Stimulated activated CD4-positive, alpha-beta T cell treated with anti-CD3 and anti-CD28 coated beads, Interleukin-2, amount 100 ng/mL, for 4 hours (primary cell): ENCODE measurements at places on chromosomes 3 and 15.

DNA sequence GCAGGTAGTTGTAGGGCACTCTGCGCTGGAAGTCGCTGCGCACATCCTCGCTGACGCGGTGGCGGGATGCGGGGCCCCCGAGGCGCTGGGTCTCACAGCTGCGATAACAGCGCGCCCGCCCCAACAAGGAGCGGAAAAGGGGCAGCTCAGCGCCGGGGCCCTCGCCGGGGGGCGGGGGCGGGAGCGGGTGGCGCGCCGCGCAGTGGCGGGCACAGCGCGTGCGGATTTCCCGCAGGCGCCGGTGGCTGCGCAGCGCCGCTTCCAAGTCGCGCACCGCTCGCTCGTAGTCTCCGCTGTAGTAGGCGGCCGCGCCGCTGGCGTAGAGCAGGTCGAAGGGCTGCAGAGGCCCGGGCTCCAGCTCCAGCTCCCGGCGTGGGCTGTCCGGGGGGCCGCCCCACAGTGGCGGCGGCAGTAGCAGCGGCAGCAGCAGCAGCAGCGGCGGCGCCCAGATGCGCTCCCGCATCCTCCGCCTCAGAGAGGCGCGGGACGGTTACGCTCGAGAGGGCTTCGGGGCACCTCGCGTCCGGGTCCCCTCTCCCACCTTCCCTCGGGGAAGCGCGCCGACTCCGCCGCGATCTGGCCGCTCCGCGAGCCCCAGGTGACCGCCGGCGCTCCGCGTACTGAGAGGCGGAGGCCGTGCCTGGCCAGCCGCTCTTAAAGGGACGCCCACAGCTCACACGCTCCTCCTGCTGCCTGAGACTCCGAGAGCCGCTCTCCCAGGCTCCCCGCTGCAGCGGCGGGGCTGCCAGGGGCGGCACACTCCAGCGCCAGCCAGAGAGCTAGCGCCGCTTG, at the start of gene P3H2:
TSS of gene P3H2 (minus strand) at position 629 of the 792 bp plus-strand sequence. CDS start at position 463, 166 bp downstream.
- DNase-seq = no peak

- DNase-seq = no peak
Observed at GRCh38 chr3:134369861-134370596, 4.2 kb downstream of the AMOTL2 start.

GRCh38 chr3:31892500-31892899, 88.6 kb downstream of the OSBPL10 start:
- no peak for DNase-seq

GRCh38 chr3:172320468-172320867, 127.8 kb downstream of the GHSR start:
- DNase-seq = no peak

- no peak for DNase-seq
Observed at GRCh38 chr15:101803676-101804075, 367 bp downstream of the OR4F6 start.

DNA sequence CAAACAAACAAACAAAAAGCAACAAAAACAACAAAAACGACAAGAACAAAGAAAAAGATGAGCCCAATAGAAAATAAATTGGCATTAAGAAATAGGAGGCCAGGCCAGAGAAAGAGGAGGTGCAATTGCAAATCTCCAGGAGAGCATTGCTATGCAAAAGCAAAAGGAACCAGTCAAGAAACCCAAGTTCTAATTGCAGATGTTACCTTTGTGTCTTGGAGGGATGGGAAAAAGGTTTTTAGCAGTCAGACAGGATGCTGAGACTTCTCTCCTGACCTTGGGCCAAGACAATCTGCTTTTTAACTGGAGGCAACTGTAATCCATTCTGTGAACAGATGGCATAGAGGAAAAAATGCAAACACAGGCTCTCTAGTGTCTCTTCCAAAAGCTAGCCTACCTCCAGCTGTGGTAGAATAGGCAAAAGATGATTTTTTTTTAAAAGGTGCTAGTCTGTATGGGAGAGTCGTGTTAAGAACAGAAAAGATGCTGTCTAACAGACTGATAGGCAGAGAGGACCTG, 56.4 kb downstream of the LSAMP start:
- DNase-seq = no peak

- DNase-seq = no peak
Observed at GRCh38 chr3:8455526-8456411, 45.9 kb upstream of the LMCD1 start.

DNA sequence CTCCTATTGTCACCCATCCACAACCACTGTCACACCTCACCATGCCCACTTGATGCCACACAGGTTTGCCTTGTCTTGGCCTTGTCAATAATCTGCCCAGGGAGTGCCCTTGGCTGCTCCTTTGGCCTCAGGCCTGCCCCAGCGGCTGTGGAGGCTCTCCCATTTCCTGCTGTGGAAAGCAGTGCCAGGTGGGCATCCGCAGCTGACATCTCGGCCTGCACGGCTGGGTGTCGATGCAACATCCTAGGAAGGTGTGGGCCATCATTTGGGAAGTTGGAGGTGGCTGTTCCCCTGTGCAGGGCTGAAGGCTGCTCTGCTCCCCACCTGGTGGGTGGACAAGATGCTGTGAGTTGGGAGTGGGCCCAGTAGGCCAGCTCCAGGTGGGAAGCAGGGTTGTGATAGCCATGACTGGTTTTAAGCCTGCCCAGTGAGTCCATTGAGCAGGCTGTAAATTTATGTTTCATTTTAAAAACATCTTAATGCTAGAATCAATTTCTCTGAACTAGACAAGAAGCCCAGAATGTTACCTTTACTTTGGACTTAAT, 12.5 kb downstream of the DNAH1 start:
- no peak for DNase-seq

- no peak for DNase-seq
Observed at GRCh38 chr15:76204109-76204845, 107.0 kb downstream of the ETFA start.

- no peak for DNase-seq
Observed at GRCh38 chr15:35738370-35738769, 192.4 kb upstream of the DPH6 start.

GRCh38 chr3:129738172-129738571, 131.7 kb upstream of the PLXND1 start:
- DNase-seq = no peak

GRCh38 chr15:80260551-80260950, 8.5 kb upstream of the CTXND1 start:
- no peak for DNase-seq

DNA sequence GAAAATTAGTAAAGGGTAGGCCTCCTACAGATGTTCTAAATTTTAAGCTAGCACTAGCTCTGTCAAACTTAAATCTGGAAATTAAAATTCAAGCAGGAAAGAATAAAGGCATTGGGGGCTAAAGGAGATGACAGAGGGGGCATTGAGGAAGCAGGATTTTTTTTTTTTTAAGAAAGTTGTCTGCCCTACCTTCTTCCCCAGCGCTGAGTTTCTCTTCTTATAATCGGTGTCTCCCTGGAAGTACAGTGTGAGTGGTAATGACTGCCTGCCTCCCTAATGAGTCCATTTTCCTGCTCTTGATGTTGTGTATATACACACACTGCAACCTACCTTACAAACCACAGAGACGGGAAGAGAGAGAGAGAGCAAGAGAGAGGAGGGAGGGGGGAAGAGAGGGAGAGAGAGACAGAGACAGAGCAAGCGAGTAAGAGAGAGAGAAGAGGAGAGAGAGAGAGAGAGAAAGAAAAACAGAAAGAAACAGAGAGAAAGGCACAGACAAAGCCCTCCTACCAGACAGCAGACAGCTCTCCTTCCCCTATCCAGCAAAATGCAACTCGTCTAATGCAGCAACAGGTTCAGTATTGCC, 47.0 kb downstream of the ZBTB20 start:
- DNase-seq = peak; percentile 3

DNA sequence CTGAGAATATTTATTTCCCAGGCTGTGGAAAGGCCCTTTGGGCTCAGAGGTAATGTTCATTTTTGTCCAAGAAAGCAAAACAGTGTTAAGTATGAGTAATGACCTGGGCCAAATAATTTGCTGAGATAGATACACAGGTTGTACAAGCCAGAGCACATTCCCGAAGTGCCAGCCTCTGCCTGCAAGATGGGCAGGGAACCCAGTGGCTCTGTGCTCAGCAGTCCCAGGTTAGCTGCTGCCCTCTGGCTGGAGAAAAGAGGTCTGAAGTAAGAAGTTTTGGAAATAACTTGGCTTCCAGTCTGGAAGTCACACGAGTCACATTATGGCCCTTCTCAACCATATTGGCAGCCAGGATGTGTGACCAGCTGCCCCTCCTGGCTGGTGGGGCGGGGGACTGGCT, 20.2 kb downstream of the MYZAP start:
- DNase-seq = no peak

GRCh38 chr3:143831208-143831607, 17.1 kb downstream of the SLC9A9 start:
- no peak for DNase-seq

DNA sequence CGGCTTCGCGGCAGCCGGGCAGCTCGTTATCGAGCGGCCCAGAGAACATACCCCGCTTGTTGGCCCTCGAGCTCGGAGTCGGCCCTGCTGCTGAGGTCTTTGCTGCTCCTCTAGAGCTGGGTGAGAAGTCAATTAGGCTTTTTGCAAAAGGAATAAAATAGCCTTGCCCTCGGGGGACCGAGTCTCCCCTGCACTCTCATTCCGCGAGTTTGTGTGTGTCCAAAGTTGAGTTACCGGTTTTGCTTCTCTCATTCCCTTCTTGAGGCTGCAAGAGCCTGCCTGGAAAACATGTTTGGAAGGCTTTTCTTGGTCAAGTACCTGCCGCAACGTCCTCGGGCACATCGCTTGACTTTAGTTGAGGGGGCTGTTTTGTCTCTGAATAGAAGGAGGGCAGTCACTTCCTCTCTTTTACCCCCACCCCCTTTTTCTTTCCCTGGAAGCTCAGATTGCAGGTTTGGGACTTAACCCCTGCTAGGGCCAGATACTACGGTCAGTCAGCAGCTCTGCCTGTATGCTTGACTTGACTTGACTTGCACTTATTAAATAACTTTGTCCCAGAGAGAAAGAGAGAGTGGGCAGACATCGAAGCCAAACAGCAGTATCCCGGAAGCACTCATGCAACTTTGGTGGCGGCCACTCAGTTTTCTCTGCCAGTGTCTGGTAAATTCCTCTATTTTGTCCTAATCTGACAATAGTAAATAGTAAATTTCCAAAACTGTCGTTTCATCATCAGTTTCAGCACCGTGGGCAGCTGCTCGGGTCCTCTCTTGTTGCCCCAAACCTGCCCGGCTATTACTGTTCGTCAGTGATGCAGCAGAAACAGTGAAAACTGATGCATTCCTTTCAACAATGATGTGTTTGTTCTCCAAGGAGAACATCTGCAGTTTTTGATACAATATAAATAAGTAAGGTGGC, 609 bp downstream of the RNF13 start:
- no peak for DNase-seq

DNA sequence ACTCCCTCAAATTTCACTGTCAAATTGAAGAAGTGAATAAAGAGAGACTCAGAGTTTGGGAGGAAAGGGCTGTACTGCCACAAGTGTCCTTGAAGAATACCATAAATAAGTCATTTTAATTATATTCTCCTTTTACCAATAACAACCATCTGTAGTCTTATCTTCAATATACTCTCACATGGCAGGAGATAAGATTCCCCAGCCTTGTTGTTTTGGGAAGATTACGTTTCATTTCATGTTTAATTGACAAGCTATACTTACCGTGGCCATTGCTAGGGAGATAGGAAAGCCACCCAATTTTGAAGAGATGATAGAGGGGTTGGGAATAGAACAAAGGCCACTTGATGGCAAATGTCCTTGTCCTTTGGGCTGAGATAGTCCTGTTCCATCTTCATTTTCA, 2.3 kb downstream of the MINDY4B start:
- DNase-seq = no peak

- DNase-seq = no peak
Observed at GRCh38 chr3:49019941-49020329, 1.6 kb upstream of the DALRD3 start.

DNA sequence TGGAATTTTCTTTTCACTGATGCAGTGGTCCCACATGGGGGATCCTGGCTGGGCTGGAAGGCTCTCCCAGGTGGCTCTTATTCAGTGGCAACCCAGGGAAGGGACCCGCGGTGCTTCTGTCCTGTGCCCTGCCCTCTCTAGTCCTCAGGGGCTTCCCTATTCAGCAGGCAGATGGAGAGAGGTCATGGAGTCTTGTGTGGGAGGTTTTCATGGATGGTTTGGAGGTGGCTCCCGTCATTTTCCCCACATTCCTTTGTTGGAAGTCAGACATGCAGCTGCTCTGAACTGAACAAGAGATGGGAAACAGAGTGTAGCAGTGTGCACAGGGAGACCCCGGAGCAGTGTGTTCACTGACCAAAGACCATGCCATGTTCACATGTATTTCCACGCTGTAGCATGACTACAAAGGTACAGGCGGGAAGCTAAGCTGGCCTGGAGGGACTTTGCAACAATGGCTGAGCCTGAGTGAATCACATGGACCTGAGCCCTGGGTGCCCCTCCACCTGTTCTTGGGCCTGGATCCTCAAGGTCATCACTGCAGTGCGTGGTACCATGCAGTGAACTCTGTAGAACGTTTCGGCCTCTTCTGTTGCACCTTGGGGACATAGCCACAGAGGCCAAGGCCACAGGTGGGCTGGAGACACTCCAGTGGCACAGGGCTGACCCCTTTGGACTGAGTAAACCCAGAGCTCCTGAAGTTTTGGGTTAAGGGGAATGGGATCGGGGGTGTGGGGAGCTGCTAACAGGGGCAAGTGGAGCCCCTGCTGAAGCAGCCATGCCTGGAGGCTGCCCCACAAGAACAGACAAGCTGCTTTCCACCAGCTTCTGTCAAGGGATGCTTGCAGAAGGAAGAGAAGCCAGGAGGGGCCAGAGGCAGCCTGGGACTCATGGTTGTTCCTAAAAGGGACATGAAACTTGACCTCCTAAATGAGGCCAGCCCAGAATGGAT, 123.0 kb downstream of the ASB7 start:
- DNase-seq = no peak

- no peak for DNase-seq
Observed at GRCh38 chr3:74456166-74456565, 158.3 kb downstream of the CNTN3 start.

- DNase-seq = no peak
Observed at GRCh38 chr3:106339551-106339950, 470.7 kb upstream of the CBLB start.

DNA sequence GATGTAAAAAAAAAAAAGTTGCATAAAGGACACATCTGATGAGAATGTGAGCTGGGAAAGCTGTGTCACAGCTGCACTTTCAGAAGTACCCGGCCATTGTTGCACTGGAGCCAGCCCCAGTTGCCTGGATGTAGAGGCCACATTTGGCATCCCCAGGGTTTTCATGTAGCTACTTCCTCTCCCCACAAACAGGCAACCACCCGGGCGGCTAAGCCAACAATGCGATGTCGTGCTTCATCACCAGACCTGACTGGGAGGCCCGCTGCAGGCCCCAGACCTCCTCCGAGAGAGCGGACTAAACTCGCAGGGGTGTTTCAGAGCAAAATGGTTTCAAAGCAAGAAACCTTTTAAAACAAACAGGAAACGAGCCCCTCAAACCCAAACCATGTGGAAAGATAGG, 142.3 kb downstream of the TMCO5A start:
- no peak for DNase-seq

DNA sequence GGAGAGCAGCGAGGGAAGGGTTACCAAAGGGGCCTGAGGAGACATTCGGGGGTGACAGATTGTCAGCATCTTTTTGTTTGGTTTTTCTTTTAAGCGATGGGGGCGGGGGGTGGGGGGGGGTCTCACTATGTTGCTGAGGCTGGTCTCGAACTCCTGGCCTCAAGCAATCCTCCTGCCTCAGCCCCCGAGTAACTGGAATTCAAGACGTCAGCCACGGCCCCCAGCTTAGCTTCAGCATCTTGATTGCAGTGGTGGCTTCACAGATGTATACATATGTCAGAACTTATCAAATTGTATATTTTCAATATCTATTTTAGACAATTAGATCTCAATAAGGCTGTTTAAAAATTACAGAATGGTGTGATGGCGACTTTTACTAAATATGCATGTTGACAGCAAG, 30.9 kb downstream of the ZDHHC19 start:
- no peak for DNase-seq
